Eye (tissue), 1 donor: ENCODE measurements at places on chromosomes 5 and 9.

GRCh38 chr9:105187781-105188180, 56.7 kb upstream of the SLC44A1 start:
- DNase-seq = no peak

- no peak for DNase-seq
Observed at GRCh38 chr5:168646335-168646734, 67.2 kb upstream of the PANK3 start.

GRCh38 chr9:2228132-2228531, 213.0 kb downstream of the SMARCA2 start:
- DNase-seq = no peak

DNA sequence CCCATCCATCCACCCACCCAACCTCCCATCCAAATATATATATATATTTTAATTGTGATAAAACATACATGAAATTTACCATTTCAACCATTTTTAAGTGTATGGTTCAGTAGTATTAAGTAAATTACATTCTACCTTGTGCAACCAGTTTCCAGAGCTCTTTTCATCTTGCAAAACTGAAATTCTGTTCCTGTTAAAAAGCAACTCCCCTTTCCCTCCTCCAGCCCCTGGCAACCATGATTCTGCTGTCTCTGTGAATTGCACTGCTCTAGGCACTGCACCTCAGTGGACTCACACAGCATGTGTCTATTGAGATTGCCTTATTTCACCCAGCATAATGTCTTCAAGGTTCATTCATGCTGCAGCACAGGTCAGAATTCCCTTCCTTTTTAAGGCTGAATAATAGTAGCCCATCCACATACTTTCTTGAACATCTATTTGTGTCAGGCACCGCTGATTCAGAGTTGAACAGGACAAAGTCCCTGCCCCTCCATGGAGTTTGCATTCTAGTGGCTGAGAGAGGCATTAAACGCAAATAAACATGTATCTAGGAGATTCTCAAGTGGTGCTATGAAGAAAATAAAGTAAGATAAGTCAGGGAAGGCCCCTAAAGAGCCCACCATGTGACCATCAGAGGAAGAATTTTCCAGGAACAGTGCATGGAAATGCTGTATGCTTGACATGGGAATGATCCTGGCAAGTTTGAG, 24.0 kb downstream of the CSF1R start:
- DNase-seq = no peak

- DNase-seq = no peak
Observed at GRCh38 chr9:123562844-123563346, 206.9 kb downstream of the CRB2 start.

GRCh38 chr5:142686210-142686734, 382 bp upstream of the FGF1 start:
- peak; percentile 35 for DNase-seq

DNA sequence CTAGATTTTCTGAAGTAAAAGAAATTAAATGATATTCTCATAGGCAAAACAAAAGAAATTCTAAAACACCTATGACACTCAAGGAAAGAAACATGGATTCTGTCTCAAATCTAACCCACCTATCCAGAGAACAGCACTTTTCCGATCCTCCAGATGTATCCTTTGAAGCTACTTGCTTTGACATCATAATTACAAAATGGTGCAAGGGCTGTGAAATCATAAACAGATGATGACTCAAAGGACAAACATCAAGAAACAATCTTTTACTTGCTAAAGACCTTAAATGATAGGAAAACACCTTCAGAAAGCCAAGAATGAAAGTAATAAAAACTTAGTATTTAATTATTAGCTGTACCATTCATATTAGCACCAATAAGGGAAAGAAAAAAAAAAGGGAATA, 202.6 kb downstream of the DENND1A start:
- DNase-seq = no peak

DNA sequence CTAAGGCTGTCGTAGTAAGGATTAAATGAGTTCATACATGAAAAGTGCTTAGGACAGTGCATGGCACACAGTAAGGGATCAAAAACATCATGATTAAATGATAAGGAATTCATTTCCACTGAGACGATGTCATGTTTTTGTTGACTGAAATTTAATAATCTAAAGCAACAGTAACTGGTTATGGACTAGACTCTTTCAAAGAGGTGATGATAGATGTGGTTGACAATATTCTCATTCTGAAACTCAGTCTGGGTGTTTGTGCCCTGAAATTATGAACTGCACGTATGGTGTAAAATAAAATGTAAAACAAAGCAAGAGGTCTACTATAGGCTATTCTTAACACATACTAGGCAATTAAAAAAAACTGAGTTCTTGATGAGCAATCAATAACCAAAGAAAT, 280.0 kb downstream of the DENND1A start:
- no peak for DNase-seq

- no peak for DNase-seq
Observed at GRCh38 chr9:97788763-97789663, 64.0 kb upstream of the FOXE1 start.

GRCh38 chr5:10018201-10019069, 231.3 kb downstream of the ATPSCKMT start:
- DNase-seq = no peak

- no peak for DNase-seq
Observed at GRCh38 chr9:109715344-109715743, 64.7 kb upstream of the PALM2AKAP2 start.
